ENCODE measurements at places on chromosomes 16 and 17. TPM values are rescaled to one million over a fixed set of nuclear protein-coding genes. Genes with fewer than 3 reads are reported as not detected.

- peak; percentile 81 for DNase-seq
Observed at GRCh38 chr17:74763565-74764387, 12.4 kb downstream of the NAT9 start.

GRCh38 chr17:71809537-71809936, 311.3 kb upstream of the SOX9 start:
- DNase-seq = no peak

DNA sequence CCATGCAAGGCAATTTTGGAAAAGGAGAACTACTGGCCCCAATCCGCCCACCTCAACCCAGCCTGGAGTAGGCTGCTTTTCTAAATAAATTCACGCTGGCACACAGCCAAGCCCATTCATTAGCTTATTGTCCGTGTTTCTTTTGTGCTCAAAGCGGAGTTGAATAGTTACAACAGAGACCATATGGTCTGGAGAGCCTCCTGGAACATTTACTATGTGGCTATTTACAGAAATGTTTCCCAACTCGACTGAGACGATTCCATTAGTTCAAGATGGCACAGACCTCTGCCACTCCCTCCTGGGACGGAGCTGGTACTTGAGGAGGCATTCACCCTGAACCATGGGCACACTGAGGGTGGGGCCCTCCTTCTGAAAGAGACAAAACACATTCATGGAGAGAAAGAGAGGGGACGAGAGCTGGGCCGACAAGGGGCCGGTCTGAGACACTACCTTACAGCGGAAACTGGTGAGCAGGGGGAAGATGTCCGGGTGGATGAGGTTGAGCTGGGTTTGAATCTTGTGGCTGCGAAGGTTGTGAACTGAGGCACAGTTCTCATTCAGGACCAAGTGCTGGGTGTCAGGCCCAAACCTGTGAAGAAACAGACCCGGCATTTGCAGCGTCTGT, 15.7 kb downstream of the ELAC2 start:
- no peak for DNase-seq

GRCh38 chr16:3431779-3432219, 11.5 kb downstream of the ZNF597 start:
- DNase-seq = peak; percentile 80

GRCh38 chr17:15262291-15263205, 2.6 kb downstream of the PMP22 start:
- DNase-seq = peak; percentile 86

GRCh38 chr17:76968707-76969597, 100.7 kb downstream of the MGAT5B start:
- DNase-seq = peak; percentile 77

GRCh38 chr16:1537763-1538289, 4.4 kb downstream of the TMEM204 start:
- peak; percentile 39 for DNase-seq

- peak; percentile 51 for DNase-seq
Observed at GRCh38 chr17:17121162-17121561, 78.9 kb downstream of the MPRIP start.

- no peak for DNase-seq
Observed at GRCh38 chr17:38617074-38617860, 11.5 kb upstream of the SRCIN1 start.

- DNase-seq = no peak
Observed at GRCh38 chr16:54156349-54156748, 130.2 kb downstream of the IRX3 start.

DNA sequence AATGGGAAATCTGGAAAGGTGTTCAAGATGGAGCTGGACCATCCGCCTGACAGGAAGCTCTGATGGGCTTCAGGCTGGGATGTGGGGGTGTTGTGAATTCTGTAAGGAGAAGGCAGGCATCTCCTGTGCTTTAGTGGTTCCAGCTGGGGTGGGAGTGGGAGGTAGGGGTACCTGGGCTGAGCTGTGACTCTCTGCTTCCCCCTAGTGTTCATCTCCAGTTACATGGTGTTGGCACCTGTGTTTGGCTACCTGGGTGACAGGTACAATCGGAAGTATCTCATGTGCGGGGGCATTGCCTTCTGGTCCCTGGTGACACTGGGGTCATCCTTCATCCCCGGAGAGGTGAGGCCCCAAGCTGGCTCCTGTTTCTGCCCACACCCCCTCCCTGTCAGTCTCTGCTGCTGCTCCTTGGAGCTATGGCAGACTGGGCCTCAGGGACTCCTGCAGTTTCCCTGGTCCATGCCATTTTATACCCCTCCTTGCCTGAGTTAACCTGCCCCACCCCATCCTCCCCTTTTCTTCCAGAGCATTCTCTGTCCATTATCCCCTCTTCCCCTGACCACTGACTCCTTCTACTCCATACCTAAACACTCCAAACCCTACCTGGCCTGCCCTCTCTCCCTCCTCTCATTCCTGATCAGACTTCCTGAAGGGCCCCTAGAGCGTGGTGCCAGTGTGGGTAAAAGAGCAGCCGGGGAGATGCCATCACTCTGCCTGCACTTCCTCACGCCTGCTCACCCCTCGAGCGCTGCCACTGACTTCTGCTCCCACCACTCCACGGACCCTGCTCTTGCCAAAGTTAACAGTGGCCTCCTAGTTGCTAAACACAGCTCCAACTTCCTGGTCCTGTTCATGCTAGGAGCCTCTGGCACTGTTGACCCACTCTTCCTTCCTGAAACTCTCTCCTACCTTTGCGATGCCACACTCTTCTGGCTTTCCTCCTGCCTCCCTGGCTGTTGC, 3.4 kb downstream of the SPNS1 start:
- no peak for DNase-seq

- DNase-seq = no peak
Observed at GRCh38 chr17:83194761-83195329, 115.4 kb downstream of the METRNL start.

- no peak for DNase-seq
Observed at GRCh38 chr17:49553676-49554335, 21.9 kb upstream of the NXPH3 start.

- no peak for DNase-seq
Observed at GRCh38 chr17:57436565-57436964, 180.2 kb downstream of the MSI2 start.

DNA sequence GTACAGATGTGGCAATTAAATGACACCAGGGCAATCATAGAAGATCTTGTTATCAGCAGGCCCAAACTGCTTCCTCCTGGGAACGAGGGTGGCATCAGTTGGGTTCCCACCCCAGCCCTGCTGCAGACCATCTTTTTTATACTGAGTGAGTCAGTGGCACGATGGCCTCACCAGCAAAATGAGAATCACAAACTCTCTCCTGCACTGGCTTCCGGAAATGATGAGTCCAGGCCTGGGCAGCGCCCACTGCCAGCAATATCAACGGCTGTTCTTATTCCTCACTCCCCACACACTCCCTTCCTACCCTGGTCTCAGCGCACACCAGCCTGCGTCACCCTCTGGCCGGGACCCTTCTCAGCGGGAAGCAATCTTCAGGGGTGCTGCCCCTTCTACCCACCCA, 340.3 kb downstream of the FOXL1 start:
- DNase-seq = no peak

GRCh38 chr16:56438038-56438437, 12.7 kb upstream of the AMFR start:
- DNase-seq = no peak

- no peak for DNase-seq
Observed at GRCh38 chr17:48347177-48347576, 82.8 kb downstream of the SKAP1 start.

- DNase-seq = no peak
Observed at GRCh38 chr16:49495596-49496355, 122.2 kb downstream of the C16orf78 start.

GRCh38 chr17:1181753-1182137, 2.0 kb upstream of the ABR start:
- DNase-seq = peak; percentile 36

DNA sequence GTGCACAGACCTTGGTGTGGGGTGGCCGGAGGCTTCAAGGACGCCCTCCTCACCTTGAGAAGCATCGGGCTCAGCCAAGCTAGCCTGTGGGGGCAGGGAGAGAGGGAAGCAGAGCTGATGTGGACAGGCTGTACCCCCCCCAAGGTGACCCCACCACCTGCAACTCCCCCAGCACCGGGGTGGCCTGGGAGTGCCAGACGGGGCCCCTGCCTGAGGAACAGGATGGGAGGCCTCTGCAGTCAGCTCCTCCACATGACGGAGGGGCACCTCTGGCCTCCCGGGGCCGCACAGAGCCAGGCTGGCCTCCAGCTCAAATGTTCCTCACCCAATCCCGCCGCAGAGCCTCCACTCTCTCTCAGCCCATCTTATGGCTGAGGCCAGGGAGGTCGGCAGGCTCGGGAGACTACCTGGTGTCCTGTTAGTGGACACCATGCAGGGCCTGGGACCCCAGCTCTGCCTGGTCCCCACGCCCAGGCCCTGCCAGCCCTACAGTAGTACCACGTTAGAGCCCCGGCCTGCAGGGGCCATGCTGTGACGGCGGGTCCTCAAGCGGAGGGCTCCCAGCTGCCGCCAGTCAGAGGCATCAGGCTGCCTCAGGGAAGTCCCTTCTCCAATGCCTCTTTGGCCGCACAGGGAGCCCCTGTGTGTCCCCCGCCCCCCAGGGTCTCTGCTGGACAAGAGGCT, 19.4 kb upstream of the SLC38A10 start:
- no peak for DNase-seq

GRCh38 chr16:74666010-74666421, 661 bp downstream of the RFWD3 start:
- DNase-seq = no peak

GRCh38 chr17:6478486-6478885, 34.2 kb downstream of the PIMREG start:
- DNase-seq = peak; percentile 32

- peak; percentile 77 for DNase-seq
Observed at GRCh38 chr16:180681-181564, 664 bp downstream of the HBQ1 start.

DNA sequence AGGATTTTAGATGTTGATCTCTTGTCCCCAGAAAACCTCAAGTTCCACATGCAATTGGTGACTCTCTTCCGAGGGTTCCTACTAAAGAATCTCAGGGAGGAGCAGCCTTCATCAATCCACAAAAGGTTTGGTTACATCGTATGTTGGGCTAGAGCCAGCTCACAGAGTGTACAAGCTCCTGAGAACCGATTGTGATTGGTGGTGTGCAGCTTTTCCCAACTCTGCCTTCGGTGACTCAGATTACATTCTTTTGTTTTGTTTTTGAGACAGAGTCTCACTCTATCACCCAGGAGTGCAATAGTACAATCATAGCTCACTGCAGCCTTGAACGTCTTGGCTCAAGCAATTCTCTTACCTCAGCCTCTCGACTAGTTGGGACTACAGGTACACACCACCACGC, 172.4 kb downstream of the PMP22 start:
- no peak for DNase-seq

DNA sequence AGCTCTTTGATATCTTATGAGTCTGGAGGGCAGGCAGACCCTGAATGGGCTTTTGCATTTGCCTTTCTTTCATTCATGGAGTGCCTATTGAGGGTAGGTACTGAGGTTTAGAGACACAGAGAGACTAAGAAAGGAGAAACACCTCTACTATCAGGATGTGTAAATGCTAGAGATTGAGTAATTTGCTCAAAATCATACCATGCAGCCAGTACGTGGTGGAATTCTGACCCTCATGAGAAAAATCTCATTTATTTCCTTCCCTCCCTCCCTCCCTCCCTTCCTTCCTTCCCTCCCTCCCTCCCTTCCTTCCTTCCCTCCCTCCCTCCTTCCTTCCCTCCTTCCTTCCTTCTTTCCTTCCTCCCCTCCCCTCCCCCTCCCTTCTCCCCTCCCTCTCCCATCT, 18.4 kb upstream of the NFATC3 start:
- no peak for DNase-seq

The CPHXL2 gene
- not detected for total RNA-seq

The EVPLL gene
- not detected for total RNA-seq

The TNP2 gene
- not detected for total RNA-seq

The CACNA1G gene
- total RNA-seq = 0.07 TPM

The ITFG1 gene
- 73.9 TPM for total RNA-seq

The SYT17 gene
- 5.9 TPM for total RNA-seq

The KCNH4 gene
- 0.10 TPM for total RNA-seq

The TBC1D26 gene
- total RNA-seq = 0.16 TPM

The TBL3 gene
- 25.5 TPM for total RNA-seq

The PTGES3L gene
- total RNA-seq = 4.4 TPM

The ARSG gene
- total RNA-seq = 2.1 TPM

The EEF2KMT gene
- 7.5 TPM for total RNA-seq

The MGAT5B gene
- 0.44 TPM for total RNA-seq

The SPATA32 gene
- 0.19 TPM for total RNA-seq

The AMFR gene
- total RNA-seq = 102 TPM

The HLF gene
- 1.3 TPM for total RNA-seq

Data from mucosa of descending colon (tissue), 3 donors.